ENCODE measurements at places on chromosomes 1 and 21. TPM values are rescaled to one million over a fixed set of nuclear protein-coding genes. Genes with fewer than 3 reads are reported as not detected.

SELP gene
- 1.3 TPM for total RNA-seq

CSMD2 gene
- total RNA-seq = not detected

SDC3 gene
- total RNA-seq = 20.8 TPM

COL11A1 gene
- not detected for total RNA-seq

RERE gene
- total RNA-seq = 113 TPM

BEND5 gene
- total RNA-seq = not detected

LENEP gene
- 0.88 TPM for total RNA-seq

GRCh38 chr1:154407198-154408091 lies 2.3 kb downstream of the IL6R start:
- no peak for DNase-seq

DNA sequence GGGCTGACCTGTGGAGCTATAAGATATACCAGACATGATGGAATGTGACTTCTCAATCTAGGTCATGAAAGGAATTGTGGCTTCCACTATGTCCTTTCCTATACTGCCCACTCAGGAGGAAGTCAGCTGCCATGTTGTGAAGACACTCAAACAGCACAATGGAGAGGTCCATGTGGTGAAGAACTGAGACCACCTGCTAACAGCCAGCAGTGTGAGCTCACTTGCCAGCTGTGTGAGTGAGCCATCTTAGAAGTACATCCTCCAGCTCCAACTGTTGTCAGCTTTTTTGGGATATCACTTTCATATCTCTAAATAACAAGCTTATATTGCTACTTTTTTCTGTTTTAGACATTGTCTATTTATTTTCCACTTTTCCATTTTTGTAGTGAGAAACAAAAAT lies 29.7 kb downstream of the OLFML3 start:
- no peak for DNase-seq

GRCh38 chr1:229254910-229255541 lies 15.9 kb upstream of the RAB4A start:
- DNase-seq = no peak

- no peak for DNase-seq
Observed at GRCh38 chr1:43499898-43500297, 30.8 kb upstream of the PTPRF start.

- DNase-seq = no peak
Observed at GRCh38 chr1:234907940-234908405, 220.7 kb downstream of the TOMM20 start.

DNA sequence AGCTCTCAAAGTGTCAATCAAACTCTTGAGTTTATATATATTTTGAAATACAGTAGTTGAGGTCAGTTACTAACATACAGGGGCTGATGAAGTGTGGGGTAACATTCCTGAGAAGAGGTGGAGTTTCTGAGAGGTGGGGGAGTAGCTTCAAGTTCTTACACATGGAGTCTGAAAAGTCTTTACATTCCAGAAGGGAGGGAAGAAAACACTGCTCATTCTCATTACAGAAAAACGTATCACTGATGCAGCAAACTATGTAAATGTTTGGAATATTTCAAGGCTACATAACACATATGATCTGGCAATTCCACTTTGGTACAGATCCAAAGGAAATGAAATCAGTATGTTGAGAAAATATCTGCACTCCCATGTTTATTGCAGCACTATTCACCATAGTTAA lies 1065.8 kb upstream of the B3GALT2 start:
- no peak for DNase-seq

DNA sequence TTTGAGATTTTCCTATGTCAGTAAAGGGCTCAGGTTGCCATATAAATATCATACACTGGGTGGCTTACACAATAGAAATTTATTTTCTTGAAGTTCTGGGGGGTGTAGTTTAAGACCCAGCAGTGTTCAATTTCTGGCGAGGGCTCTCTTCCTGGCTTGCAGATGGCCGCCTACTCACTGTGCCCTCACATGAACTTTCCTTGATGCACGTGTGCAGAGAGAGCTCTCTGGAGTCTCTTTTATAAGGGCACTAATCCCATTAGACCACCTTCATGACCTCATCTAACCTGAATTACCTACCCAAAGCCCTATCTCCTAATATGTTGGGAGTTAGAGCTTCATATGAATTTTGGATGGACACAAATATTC lies 21.1 kb downstream of the TMEM51 start:
- no peak for DNase-seq

DNA sequence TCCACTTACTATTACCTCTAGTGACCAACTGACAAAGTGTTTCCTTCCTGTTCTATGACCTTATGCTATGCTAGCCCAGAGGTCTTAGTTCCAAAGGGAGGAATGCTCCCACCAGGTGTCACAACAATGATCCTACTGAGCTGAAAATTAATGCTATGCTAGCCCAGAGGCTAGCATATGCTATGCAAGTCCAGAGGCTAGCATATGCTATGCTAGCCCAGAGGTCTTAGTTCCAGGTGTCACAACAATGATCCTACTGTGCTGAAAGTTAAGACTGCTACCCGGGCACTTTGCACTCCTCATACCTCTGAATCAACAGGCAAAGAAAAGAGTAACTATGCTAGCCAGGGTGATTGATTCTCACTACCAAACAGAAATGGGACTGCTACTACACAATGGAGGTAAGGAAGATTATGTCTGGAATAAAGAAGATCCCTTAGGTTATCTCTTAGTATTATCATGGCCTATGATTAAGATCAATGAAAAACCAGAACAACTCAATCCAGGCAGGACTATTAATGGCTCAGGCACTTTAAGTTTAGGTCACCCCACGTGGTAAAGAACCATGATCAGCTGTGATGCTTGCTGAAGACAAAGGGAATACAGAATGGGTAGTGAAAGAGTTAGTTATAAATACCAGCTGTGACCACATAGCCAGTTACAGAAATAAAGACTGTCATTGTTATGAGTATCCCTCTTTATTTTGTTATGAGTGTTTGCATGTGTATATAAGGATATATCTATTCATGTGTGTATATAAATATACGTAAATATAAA lies 114.1 kb downstream of the CSMD2 start:
- DNase-seq = no peak

DNA sequence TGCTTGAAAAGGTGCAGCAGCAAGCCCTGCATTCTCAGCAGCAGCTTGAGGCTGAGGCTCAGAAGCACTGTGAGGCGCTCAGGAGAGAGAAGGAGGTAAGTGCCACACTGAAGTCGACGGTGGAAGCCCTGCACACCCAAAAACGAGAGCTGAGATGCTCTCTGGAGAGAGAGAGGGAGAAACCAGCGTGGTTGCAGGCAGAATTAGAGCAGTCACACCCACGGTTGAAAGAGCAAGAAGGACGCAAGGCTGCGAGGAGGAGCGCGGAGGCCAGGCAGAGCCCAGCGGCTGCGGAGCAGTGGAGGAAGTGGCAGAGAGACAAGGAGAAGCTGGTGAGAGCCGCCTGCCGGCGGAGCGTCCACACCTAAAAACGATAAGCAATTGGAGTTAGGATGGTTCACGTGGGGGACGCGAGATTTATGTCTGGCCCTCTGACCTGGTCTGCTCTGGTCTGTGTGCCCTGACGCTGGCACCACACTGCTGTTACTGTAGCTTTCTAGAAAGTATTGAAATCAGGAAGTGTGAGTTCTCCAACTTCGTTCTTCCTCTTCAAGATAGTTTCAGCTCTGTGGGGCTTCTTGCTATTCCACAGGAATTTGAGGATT lies 26.7 kb upstream of the DIP2A start:
- no peak for DNase-seq

DNA sequence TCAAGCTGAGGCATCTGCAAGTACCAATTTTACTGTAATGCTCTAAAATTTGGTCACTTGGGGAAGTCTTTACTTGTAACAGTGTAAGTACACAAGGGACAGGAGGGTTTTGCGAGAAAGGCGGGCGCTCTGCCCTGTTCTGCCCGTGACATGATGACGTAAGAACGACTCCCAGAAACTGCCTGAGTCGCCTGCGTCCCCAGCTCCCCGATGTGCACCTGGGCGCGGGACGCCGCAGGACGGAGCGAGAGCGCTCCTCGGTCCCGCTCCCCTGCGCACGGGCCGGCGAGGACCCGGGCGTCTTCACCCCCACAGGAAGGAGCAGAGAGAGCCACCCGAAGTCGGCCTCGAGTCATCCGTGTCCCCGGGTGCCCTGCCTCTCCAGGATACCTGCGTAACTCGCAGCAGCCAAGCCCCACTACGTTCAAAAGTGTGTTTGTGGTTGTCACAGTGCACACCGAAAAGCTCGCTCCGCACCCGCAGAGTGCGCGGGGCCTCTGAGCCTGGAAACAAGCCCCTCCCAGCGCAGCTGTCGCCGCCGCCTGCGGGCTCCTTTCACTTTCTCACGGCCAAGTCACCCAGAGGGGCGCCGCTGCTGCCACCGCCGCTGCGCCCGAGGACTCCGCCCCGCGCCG lies 3.3 kb upstream of the ZBTB18 start:
- DNase-seq = no peak

- DNase-seq = no peak
Observed at GRCh38 chr21:16620786-16621320, 891.1 kb downstream of the USP25 start.

- DNase-seq = no peak
Observed at GRCh38 chr1:64248065-64248464, 44.6 kb downstream of the UBE2U start.

DNA sequence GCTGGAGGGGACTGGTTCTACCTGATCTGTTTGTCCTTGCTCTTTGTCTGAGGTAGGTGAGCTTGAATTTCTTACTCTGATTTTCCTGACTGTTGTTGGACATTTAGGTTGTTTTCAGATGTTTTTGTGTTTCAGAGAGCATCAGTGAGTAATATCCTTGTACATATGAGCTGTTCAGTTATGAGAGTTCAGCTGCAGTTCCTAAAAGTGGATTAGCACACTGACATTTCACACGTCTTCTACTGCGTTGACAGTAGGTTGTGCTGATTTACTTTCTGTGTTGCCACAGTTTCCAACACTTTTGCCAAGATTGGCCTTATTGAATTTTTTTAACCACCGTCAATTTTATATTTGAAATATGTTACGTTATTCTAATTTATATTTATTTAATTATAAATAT lies 27.7 kb downstream of the CXADR start:
- DNase-seq = peak; percentile 11

- peak; percentile 70 for DNase-seq
Observed at GRCh38 chr1:214901718-214902117, 180.8 kb upstream of the KCNK2 start.

DNA sequence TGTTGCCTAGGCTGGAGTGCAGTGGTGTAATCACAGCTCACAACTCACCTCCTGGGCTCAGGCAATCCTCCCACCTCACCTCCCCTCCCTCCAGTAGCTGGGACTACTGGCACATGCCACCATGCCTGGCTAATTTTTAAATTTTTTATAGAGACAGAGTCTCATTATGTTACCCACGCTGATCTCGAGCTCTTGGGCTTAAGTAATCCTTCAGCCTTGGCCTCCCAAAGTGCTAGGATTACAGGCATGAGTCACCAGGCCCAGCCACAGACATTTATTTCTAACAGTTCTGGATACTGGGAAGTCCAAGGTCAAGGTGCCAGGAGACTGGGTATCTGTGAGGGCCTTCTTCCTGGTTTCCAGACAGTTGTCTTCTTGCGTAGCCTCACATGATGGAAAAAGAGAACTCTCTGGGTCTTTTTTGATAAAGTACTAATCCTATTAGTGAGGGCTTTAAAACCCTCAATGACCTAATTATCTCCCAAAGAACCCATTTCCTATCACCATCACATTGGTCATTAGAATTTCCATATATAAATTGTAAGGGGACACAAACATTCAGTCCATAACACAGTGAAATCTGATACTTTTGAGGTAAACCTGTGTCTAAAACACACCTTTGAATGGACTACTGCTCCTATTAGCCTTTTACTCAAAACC lies 67.9 kb downstream of the PHACTR4 start:
- peak; percentile 68 for DNase-seq

DNA sequence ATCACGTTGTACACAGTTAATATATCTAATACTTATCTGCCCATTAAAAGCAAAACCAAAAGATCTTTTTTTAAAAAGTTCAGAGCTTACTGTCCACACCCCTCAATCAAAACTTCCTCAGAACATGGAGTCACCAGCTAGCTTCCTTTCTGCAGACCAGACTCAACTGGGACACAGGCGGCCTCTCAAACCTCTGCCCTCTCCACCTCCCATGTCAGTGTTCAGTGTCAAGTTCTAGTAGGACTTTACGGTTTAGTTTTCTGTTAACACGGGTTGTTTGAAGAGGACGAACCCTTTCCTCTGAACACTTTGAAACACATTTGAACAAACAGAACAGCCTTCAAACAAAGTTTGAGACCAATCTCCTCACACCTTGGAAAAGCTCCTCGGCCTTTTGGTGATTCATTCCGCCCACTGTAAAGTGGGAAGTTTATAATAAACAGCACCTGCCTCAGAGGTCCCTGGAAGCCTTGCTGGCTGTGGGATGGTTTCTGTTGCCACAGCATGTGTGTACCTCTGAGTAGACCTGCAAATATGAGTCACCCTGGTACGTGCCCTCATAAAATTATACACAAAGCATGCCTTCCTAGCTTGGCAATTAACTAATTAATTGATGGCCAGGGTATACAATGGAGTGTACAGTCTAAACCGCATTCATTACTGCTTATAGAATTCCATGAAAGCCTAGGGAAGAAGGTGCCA lies 48.4 kb upstream of the SIPA1L2 start:
- peak; percentile 43 for DNase-seq

DNA sequence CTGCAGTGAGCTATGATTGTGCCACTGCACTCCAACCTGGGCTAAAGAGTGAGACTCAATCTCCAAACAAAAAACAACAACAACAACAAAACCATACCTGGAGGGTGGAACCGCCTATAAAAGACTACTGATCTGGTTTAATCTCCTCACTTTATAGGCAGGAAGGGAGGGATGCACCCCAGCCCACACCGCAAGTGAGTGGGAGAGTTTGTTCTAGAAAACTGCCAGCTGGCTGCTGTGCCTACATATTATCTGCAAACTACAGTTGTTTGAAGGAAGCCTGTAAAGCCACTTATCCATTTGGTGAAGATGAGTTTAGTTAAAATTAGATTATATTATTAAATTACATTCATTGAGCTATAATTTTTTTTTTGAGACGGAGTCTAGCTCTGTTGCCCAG lies 9.1 kb upstream of the SRSF10 start:
- DNase-seq = no peak

DNA sequence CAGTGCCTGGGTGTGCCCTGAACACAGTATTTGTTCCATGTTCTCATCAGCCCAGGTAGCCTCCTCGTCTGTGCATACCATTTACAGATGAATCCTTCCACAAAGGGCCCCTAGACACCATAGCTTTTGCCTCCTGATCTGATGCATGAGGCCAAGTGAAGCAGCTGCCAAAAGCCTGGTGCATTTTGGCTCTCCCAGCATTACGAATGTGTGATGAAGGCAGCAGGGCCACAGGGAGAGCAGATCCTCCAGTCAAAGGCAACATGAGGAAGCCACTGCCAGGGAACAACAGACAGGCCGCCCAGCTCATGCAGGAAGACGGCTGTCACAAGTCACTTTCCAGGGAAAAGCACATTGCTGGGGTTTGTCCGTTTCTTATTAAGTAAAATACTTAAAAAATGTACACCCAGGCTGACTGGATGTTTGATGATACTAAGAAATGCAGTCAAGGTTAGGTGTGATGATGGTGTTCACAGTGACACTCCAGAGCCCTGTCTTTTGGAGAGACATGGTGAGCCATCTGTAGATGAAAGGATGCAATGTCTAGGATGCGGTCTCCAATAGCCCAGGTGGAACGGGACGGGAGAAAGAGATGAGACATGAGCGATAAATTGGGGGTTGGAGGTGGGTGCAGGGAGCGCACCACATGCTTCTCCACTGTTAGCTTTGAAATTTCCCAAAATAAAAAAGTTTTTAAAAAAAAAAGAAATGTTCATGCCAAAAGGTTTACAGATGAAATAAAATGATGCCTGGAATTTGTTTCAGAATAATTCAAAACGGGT lies 48.7 kb downstream of the NPHP4 start:
- no peak for DNase-seq

All from endothelial cell of umbilical vein (primary cell).